Pancreas (tissue), 10 donors: ENCODE measurements at places on chromosomes 2 and 18.

DNA sequence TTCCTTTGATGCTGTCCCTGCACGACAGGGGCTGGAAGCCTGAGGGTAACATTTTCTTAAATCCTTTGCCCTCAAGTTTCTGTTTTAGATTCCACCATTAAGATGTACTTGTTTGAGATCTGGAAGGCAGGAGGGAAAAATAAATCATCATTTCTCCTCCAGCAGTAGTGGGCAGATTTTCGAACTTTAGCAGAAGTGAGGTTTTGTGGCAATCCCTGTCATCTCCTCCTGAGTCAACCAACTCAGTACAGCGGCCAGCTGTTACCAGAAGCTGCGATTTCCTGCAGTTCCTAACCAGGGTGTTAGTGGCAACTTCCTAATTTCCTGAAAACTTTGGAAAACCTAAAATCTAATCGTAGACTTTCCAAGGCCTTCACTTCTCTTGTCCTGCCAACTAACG, 517.2 kb upstream of the ACVR2A start:
- DNase-seq, result no peak

- no peak for DNase-seq
These were observed 33.3 kb downstream of the SPP2 start for GRCh38 chr2:234083572-234084348.

- no peak for DNase-seq
These were observed 244.5 kb downstream of the TCF4 start for GRCh38 chr18:55343396-55344073.

DNA sequence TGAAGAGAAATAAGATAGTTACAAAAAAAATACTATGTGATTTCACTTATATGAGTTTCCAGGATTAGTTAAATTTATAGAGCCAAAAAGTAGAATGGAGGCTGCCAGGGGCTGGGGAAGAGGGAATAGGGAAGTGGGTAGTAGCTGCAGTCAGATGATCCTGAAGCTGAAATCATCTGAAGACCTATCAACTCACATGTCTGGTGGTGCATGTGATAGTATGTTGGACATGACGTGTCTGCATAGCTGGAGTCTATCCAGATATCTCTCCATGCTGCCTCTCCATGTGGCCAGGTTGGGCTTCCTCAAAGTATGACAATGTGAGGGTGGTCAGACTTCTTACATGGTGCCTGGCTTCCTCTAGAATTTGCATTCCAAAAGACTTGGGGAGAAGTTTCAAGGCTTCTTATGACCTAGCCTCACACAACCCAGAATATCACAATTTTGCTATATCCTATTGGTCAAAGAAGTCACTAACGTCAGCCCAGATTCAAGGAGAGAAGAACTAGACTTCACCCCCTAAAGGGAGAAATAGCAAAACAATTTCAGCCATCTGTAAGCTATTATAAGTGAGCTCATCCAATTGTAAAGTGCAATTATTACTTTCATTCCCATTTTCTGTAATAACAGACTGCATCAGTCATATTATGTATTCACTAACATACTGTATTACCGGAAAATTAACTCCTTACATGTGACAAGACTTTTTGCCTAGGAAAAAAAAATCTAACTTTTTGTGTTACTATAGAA, 14.0 kb upstream of the ZNF396 start:
- DNase-seq, result no peak

- DNase-seq, result no peak
These were observed 19.2 kb upstream of the SLC8A1 start for GRCh38 chr2:40470822-40471813.

GRCh38 chr18:69817335-69817940, 130.2 kb downstream of the CD226 start:
- no peak for DNase-seq

- DNase-seq, result no peak
These were observed 61.1 kb downstream of the GNAL start for GRCh38 chr18:11750171-11750570.

- DNase-seq, result no peak
These were observed 284.4 kb downstream of the SOX11 start for GRCh38 chr2:5976531-5977065.
